CD4-positive, alpha-beta T cell treated with Interleukin-21 for 1 hour (primary cell): ENCODE measurements at places on chromosomes 3 and 15.
A peak's percentile ranks its signal among the peaks of the same experiment; 100 is the strongest.

DNA sequence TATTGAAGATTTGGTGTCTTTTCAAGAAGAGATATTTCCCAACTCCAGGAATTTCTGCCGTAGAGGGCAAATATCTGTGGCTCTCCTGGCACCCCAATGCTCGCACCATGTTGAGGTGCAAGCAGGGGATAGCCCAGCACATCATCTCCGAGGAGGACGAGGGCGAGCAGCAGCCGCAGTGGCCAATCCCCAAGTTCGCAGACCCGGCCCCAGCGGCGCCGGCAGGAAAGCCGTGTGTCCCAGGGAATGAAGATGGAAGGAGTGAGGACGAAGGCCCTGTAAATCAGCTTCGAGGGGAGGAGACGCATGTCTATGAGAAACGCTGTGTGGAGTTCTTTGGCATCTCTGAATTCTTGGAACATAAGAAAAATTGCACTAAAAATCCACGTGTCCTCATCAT lies 213.4 kb upstream of the UBE2E2 start:
- no peak for DNase-seq

- DNase-seq, result no peak
Observed at GRCh38 chr3:38731522-38731921, 82.0 kb upstream of the SCN5A start.

DNA sequence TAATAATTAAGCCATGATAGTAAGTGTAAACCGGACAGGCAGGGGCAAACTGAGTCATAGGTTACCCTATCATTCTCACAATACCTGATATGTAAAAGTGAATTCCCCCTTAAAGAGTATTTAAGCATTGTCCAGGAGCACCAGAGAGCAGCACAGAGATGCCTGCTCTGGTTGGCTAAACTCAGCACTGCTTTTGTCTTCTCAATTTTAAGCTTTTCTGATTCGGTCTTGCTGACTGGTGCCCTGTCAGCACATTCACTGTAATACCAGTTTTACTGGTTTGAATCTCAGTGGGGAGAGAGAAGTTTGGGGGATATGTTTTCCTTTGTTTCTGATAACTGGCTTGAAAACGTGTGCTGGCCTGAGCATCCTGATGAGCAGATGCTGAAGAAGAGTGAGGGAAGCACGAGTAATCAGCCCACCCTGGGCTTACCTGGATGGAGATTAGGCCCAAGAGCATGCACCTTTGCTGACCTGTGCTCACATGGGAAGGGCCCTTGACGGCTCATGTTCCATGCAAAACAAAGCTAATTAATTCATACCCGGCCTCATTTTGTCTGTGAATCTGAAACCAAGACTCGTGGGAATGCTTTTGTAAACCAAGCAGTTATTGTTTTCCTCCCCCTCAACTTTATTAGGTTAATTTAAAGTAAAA lies 208.5 kb upstream of the MRPL3 start:
- DNase-seq, result no peak

DNA sequence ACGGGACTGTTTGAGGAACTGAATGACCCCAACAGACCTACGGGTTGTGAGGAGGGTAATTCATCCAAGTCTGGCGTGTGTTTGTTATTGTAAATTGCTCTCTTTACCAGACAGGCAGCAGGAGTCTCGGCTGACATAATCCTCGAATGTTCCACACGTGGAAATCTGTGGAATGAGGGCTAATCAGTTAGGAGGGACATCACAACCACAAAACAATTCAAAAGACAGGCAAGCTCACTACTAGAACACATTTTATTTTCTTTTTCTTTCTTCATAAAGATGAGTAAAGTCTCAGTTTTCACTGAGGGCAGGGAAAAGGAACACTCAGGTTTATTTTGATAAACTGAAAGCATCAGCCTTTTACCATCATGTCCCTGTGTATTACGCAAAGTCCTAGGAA lies 53.8 kb downstream of the GRK7 start:
- DNase-seq, result no peak

DNA sequence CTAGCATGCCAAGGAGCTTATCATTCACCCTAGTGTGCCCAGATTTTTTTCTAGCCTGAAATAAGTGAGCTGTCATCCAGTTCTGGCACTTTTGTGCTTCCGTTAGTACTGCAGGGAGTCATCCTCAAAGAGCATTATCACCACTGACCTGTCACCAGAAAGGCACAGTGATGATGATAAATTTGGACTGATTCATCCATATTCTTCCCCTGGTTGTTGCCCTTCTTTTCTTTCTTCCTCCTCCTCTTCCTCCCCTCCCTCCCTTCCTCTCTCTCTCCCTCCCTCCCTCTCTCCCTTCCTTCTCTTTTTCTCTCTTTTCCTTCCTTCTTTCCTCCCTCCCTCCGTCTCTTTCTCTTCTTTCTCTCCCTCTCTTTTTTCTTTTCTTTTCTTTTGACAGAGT lies 21.3 kb downstream of the SLC35G2 start:
- DNase-seq, result no peak

DNA sequence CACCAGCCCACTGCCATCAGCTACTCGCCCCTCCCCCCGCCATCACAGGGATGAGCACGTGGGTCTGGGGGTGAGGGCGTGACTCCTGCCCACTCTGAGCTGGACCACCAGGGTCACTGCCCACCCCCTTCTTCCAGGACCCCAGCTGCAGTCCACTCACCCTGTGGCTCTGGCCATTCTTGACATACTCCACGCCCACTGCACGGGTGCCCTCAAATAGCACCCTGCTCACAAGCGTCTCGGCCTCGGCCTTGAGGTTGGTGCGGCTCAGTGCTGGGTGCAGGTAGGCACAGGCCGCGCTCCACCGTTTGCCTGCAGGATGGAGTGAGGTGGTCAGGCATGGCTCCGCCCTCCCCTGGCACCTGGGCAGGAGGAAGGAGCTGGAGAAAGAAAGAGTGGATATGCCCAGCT lies 23.9 kb downstream of the CHDH start:
- no peak for DNase-seq

- no peak for DNase-seq
Observed at GRCh38 chr3:114552527-114552812, 258.6 kb downstream of the TIGIT start.

DNA sequence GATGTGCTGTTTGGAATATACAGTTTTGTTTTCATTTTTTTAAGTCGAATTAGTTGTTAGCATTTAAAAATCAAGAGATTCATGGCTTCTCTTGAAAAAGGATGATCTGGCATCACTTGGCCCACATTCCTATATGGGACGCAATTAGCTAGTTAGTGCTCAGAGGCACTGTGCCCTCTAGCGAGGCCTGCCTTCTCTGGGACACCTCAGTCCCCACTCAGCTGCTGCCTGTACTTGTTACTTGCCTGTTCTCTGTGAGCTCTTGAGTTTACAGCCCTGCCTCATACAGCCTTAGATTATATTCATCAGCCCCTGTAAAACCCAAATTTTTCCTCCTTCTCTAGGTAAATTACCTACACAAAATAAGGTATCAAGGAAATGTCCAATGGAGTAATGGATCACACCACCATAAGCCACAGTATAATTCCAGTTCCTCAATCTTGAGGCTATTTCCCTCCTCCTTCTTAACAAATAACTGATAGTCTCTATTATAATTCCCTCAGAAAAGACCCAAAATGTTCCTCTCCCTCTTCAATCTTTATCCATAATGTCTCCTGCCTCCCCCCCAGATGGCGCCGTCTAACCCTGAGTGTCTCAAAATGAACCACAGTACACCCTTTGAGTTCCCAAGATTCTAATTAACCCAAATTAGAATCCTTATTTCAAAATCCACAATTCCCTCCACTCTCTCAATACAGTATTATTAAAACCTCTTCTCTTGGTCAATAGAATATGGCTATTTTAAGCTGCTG lies 2.7 kb downstream of the ZMAT3 start:
- DNase-seq, result peak; percentile 51

GRCh38 chr3:79368403-79368802 lies 399.4 kb downstream of the ROBO1 start:
- no peak for DNase-seq

DNA sequence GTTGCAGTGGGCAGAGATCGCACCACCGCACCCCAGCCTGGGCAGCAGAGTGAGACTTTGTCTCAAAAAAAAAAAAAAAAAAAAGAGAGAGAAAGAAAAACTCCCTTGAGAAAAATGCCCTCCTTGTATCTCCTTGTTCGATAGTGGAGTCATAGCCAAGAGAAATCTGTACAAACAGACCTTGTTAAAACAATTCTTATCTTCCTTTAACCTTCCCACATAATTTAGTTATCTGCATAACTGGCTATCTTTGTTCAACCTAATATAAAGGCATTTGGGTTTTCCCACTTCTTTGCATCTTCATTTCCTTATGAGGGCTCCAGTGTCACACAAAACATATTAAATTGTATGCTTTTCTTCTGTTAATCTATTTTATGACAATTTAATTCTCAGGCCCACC lies 65.1 kb upstream of the ATP11B start:
- DNase-seq, result no peak

DNA sequence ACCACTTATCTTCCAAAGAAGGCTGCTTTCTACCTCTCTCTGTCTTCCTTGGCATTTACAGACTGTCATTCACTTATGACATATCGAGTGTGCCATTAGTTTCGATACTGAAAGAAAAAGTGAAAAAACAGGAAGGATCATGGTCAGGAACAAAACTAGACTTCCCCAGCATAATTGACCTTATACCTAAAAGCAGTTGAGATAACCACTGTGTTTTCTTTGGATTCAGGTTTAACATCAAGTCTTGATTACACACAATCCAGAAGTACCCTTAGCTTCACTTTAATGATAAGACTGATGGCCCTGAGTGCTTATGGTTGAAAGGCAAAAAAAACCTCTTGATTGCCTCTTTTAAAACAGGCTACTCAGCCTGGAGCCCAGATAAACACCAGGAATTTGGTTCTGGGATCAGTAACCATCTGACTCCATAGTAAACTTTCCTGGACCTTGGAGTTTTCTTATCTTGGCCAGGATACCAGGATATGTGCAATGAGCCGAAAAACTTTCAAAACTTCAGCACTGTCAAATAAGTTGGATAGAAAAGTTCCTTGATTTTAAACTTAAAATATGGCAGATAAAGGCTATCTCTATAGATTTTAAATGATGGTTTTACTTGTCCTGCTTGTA lies 5.0 kb upstream of the UACA start:
- DNase-seq, result no peak

DNA sequence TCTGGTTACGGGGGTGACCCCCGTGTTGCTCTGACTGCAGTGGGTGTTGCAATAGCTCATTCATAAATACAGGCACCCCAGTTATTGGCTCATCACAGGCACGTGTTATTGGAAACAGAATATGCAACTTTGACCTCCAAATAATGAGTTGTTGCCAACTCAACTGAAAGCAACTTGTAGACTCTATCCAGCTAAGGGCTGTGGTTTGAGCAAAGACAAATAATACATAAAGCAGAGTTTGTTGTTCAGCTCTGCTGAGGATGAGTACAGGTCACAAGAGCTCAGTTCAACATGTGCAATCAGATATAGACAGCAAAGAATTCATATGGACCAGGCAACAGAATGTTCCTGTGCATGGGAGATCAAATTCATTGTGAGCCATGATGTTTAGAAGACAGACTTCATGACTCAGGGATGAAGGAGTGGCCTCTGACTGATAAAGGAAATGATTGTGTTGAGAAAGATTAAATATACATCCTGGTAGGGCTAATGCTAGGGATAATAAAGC lies 87.6 kb upstream of the LRIG1 start:
- DNase-seq, result no peak

- DNase-seq, result no peak
Observed at GRCh38 chr3:177724020-177724638, 526.8 kb upstream of the TBL1XR1 start.

DNA sequence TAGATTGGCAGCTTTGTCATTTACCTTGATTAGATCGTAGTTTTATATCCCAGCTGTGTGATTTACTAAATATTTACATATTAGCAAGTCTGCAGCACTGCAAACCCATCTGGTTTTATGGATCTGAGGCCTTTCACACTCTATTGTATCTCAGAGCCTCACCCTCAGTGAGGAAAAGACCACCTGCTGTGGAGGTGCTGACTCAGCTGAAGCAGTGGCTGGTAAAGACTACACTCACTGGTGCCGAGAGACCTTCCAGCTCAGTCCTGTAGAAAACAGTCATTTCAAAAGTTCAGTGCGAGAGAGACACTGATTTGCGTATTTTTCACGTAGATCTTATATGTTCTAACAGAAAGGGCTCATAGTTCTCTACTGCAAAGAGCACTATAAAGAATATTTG lies 307.8 kb upstream of the TPM1 start:
- no peak for DNase-seq

GRCh38 chr3:119918992-119919933 lies 137.4 kb downstream of the NR1I2 start:
- no peak for DNase-seq

DNA sequence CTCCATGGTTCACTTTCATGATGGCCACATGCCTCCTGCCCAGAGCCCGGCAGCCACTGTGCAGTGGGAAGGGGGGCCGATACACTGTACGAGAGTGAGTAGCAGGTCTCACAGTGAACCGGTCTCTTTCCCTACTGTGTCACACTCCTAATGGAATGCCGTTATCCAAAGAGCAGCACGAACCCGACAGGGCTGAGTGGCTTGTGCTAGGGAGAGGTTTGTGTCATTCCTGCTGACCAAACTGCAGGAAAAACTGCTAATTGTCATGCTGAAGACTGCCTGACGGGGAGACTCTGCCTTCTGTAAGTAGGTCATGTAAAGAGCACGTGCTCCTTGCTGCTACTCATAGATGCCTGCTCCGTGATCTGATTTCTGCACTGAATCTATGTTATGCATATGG lies 105.1 kb downstream of the ARPP21 start:
- no peak for DNase-seq

GRCh38 chr3:176798680-176799079 lies 398.6 kb downstream of the TBL1XR1 start:
- no peak for DNase-seq

GRCh38 chr15:86155551-86155950 lies 75.9 kb downstream of the AGBL1 start:
- no peak for DNase-seq
